Activated CD4-positive, alpha-beta T cell treated with anti-CD3 and anti-CD28 coated beads, Interleukin-2, amount 10 ng/mL, durations not matched to agents 7 days and 5 days (primary cell): ENCODE measurements at places on chromosomes 16 and 17. TPM values are rescaled to one million over a fixed set of nuclear protein-coding genes. Genes with fewer than 3 reads are reported as not detected.

Gene SEZ6
- total RNA-seq = not detected

Gene OTOP2
- total RNA-seq = not detected

Gene FBXW10
- not detected for total RNA-seq

Gene CCL4
- 2.8 TPM for total RNA-seq

Gene GPR142
- total RNA-seq = not detected

- no peak for DNase-seq
These were observed 342.4 kb upstream of the TBX2 start for GRCh38 chr17:61057257-61057656.
